ENCODE measurements at places on chromosomes 5 and 9.

DNA sequence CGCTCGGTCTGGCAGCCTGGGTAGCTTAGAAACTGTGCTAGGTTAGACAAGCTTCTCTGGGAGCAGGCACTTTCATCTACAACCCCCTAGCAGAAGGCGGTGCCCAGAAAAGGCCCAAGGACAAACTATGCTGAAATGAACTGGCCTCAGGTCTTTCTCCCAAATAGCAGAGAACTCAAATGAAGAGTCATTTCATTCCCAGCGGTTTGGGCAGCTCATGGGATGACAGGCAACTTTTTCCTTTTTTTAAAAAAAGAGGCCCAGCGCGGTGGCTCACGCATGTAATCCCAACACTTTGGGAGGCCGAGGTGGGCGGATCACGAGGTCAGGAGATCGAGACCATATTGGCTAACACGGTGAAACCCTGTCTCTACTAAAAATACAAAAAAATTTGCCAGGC lies 2.5 kb downstream of the RAPGEF1 start:
- no peak for DNase-seq

- DNase-seq = no peak
Observed at GRCh38 chr5:143494162-143494561, 90.7 kb upstream of the NR3C1 start.

- no peak for DNase-seq
Observed at GRCh38 chr5:30539004-30539634, 654.4 kb upstream of the CDH6 start.

GRCh38 chr5:56479126-56479525 lies 246.0 kb upstream of the ANKRD55 start:
- DNase-seq = no peak

GRCh38 chr9:70510157-70510770 lies 95.8 kb upstream of the KLF9 start:
- DNase-seq = no peak

GRCh38 chr9:91841591-91841990 lies 108.4 kb downstream of the ROR2 start:
- no peak for DNase-seq

DNA sequence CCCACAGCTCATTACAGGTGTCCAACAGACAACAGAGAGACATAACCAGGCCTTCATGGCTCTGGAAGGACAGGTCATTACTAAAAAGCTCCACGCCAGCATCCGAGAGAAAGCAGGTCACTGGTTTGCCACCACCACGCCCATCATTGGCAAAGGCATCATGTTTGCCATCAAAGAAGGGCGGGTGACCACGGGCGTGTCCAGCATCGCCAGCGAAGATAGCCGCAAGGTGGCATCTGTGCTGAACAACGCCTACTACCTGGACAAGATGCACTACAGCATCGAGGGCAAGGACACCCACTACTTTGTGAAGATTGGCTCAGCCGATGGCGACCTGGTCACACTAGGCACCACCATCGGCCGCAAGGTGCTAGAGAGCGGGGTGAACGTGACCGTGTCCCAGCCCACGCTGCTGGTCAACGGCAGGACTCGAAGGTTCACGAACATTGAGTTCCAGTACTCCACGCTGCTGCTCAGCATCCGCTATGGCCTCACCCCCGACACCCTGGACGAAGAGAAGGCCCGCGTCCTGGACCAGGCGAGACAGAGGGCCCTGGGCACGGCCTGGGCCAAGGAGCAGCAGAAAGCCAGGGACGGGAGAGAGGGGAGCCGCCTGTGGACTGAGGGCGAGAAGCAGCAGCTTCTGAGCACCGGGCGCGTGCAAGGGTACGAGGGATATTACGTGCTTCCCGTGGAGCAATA lies 29.3 kb upstream of the WWC1 start:
- no peak for DNase-seq

- no peak for DNase-seq
Observed at GRCh38 chr9:4228606-4229005, 71.3 kb downstream of the GLIS3 start.

GRCh38 chr9:13491138-13491492 lies 211.6 kb upstream of the MPDZ start:
- no peak for DNase-seq

DNA sequence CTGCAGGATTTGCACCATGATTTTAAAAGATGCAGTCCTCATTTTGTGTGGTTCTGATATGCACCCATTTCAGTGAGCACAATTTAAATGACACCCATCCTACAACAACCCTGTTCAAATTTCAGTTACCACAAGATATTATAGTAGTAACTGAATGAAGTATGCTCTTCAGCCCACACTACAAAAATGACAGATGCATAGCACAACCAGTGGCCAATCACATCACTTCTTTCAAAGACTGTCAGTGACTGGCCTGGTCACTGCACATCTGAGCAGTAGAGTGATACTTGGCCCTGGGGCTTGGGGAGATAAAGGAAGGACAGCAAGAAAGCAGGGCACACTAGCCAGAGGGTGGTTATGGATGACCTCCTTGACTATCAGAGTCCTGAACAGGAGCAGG lies 19.8 kb upstream of the IFNK start:
- DNase-seq = no peak

DNA sequence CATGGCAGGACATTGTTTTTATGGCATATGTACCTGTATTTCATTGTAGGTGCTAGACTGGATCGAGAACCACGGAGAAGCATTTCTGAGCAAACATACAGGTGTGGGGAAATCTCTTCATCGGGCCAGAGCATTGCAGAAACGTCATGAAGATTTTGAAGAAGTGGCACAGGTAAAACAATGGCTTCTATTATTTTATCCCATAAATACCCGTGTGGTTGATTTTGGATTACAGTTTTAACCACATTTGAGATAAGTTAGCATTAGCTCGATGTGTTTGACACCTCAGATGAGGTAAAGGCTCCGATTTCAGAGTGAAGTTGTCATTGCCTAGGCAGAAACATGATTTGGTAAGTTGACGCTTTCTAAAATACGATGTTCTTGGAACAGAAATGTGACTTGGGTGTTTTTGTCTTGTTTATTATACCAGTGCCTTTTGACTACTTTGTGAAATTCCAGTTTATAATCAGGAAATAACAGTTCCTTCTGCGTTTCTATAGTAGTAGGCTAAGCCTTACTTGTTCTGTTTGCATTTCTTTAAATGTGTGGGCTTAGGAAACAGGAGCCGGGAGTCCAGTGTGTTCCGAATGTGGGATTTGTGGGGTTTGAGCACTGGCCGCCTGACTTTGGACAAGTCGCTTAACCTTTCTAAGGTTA lies 187.7 kb downstream of the TRIO start:
- DNase-seq = no peak

GRCh38 chr9:121439711-121440664 lies 59.7 kb downstream of the GGTA1 start:
- no peak for DNase-seq

- DNase-seq = no peak
Observed at GRCh38 chr5:17255471-17256021, 38.1 kb downstream of the BASP1 start.

- DNase-seq = no peak
Observed at GRCh38 chr9:34322899-34323591, 6.0 kb downstream of the KIF24 start.

DNA sequence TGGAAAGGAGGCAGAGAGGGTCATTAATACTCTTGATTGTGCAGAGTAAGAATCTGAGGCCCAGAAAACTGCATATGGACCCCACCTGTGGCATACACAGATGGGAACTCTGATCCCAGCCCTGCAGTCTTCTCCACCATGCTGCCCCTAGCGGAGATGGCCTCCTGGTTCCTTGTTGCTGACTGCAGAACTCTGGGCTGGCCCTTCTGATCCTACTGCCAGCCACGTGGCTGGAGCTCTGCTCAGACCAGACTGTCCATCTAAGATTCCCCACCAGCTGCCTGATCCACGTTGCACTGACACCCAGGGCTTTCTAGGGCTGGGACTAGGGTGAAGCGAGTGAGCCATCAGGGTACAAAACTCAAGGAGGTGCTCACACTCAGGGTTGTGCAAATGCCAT lies 245.7 kb upstream of the NR4A3 start:
- DNase-seq = no peak

DNA sequence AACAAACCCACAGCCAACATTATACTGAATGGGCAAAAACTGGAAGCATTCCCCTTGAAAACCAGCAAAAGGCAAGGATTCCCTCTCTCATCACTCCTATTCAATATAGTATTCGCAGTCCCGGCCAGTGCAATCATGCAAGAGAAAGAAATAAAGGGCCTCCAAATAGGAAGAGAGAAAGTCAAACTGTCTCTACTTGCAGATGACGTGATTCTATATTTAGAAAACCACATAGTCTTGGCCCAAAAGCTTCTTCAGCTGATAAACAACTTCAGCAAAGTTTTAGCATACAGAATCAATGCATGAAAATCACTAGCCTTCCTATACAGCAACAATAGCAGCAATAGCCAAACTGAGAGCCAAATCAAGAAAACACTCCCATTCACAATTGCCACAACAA lies 333.7 kb upstream of the EDIL3 start:
- no peak for DNase-seq

DNA sequence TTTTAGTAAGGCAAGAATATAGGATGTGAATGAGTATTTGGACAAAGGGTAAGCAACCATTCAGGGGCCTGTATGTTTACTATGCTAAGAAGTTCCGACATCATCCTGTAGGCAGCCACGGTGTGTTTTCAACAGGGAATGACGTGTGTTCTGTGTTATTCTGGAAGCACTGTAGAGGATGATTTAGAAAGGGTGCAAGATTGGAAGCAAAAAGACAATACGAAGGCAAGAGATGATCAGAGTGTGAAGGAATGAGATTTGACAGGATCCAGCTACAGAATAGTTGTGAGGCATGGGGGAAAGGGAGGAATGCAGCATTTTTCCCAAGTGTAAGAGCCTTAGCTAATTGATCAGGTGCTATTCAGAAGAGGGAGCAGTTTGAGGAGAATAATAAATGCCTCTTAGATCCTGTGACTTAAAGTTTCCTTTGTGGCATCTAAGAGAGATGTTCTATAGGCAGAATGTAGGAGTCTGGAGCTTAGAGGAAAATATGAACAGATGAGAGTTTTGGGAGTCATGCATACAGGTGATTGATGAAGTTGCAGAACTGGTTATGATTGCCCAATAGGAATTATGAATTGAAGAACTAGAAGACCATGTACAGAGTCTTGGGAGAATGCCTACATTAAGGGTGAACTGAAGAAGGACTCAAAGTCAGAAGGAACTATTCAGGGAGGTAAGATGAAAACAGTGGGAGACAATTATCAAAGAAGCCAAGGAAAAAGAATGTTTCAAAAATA lies 2.5 kb downstream of the SMC5 start:
- no peak for DNase-seq

- DNase-seq = no peak
Observed at GRCh38 chr5:39598661-39599248, 174.0 kb upstream of the DAB2 start.

DNA sequence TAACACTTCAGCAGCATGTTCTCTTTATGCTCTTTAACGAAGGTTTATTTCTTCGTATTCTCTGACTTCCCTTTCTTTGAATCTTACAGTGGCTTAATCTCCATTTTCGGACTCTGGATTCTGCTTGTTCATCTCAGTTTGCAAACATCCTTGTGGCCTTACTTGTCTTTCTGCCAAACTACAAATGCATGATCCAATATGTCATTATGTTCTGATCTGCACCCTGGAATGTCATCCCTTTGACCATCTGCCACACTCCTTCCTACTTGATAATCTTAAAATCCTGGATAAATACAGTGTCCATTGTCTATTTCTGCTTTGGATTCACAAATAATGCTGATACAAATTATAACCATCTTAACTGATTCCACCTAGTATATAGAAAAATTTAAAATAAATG lies 499.2 kb downstream of the CDH18 start:
- no peak for DNase-seq

- no peak for DNase-seq
Observed at GRCh38 chr9:114900942-114901802, 29.2 kb downstream of the TNFSF8 start.

DNA sequence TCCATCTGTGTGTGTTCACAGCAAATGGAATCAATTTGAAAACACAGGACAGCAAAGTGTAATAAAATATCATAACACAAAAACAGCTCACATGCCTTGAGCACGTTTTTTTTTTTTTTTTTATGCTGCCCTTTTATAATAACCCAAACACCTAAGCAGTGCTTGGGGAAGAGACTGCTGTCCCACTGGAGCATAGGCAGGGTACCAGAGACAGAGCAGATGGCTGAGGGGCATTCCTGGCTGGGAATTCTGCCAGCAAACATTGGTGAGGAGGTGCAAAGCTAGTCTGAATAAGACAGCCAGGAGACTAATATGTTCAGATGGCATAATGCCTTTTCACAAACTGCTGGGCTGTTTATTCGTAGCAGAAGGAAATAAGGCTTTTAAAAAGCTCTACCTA lies 58.1 kb upstream of the SV2C start:
- no peak for DNase-seq

DNA sequence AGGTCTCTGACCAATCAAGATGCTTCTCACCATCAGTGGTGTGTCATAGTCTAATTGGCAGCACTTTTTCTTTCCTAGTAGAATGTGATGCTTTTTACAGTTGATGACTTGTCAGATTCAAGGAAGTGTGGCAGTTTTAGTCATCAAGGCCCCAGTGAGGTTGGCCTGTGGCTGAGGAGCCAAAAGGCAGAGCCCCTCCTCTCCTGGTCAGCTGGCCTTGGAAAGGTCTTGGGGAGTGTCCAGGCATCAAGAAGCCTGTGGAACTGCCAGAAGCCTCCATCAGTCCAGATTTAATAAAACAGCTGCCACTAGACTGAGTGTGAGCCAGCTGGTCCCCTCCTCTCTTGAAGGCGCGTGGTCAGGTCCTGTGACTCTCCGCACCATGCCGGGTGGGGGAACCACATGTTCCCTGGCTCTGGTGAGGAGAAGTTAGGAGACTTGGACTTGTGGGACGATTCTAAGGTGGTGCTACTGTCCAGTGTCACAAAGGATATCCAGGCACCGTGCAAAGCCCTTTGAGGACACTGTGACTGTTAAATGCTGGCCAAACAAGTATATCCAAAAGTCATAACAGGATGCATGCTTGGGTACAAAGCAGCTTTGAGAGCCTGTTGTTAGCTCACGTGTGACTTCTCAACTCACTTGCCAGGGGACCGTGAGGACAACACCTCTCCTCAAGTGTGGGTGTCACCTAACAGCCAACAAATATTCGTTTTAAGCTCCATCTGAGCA lies 6.1 kb upstream of the ANGPTL2 start:
- no peak for DNase-seq

DNA sequence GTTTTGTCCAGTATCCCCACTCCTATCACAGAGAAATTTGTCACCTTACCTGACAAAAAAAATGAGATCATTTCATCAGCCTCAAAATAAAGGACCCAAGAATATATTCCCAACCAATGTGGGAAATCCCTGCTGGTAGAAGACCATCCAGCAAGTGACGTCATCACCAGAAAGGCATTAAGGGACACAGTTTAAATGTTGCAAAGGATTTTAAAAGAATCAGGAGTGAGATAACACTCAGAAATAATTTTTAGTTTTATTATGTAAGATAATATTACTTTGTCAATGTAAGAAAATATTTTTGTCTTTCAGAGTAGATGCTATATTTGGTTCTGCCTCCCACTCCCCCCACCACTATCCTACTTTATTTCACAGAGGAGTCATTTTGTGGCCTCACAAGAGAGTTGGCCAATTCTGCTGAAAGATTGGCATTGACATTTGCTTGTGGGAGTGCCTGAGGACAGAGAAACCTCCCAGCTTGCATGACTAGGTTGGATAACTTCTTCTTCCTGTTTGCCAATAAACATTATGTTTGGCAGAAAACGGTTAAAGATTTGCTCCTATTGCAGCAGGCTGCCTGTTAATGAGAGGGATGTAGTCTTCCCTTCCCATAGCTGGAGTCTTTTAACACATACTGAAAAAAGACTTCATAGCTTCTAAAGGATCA lies 288.6 kb upstream of the DAB2 start:
- DNase-seq = no peak

GRCh38 chr5:121949885-121950284 lies 11.9 kb upstream of the SRFBP1 start:
- no peak for DNase-seq

GRCh38 chr9:89095761-89096528 lies 82.7 kb downstream of the SHC3 start:
- no peak for DNase-seq
